Colonic mucosa (tissue), 4 donors: ENCODE measurements at places on chromosomes 1 and 21.

GRCh38 chr1:72704841-72705477, 422.6 kb upstream of the NEGR1 start:
- no peak for DNase-seq

GRCh38 chr1:73862355-73862754, 335.6 kb downstream of the LRRIQ3 start:
- no peak for DNase-seq

DNA sequence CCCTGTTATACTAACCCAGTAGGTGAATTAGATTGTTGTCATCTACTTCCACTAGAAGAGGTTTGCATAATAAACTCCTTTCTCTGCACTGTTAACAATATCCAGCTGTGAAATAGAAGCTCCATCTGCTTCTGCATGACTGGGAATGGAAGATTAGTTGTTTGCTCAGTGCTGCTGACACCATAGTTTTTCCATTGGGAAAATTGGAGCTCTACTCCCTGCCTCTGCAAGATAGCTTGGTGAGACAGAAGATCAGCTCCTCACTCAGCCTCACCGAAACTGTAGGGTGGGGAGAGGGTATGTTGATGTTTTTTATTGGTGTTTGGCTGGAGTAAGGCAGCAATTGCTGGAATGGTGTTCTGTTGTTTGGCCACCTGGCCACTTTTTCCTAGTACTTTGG, 331.6 kb upstream of the ADAMTS5 start:
- no peak for DNase-seq

DNA sequence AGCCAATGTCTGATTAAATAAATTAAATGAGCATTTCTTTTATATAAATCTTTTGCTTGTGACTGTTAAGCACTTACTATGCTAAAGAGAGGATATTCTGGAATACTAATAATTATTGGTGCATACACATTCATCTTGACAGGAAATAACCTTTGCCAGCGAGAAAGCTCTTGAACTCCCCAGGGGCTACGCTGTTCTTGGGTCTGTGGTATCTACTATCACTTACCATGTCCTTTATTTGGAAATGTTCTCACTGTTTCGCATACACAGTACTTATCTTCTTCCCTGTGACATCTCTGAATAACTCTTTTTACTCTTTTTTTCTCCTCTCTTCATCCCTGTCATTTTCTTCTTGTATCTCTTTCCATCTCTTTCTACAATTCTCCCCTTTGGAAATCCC, 178.7 kb downstream of the GABPA start:
- no peak for DNase-seq

- no peak for DNase-seq
Measured at GRCh38 chr1:96036763-96037162, 684.8 kb upstream of the PTBP2 start.

- no peak for DNase-seq
Measured at GRCh38 chr21:32004291-32004690, 131.5 kb downstream of the HUNK start.

GRCh38 chr1:31657020-31657804, 12.5 kb upstream of the PEF1 start:
- DNase-seq, result no peak

- peak; percentile 92 for DNase-seq
Measured at GRCh38 chr1:201895913-201896807, 7.5 kb downstream of the SHISA4 start.

DNA sequence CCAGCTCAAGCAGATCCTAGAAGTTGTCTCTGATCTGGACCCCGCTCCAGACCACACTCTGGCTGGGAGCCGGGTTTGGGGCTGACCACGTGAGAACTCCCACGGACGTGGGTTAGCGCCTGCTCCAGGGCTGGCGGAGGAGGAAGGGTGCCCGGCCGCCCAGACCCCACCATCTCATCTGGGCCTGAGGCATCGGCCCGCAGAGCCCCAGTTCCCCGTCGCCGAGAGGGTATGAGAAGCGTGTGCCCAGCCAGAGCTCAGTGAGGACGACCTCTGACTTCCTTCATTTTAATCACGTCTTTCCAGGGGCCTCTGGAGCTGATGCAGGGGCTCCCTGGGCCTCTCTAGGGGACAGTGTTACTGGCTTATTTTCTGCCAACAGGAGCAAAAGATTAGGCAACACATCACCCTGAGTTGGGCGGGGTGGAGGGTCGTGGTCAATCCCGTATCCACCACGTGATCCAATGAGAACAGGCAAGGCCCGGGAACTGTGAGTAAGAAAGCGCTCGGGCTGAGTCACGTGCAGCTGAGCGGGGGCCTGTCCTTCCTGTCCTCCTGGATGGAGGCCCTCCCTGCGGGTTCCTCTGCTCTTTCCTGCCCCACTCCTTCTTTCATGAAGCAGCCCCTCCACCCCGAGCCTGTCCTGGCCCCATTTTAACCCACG, 81.1 kb downstream of the SIK1 start:
- no peak for DNase-seq

DNA sequence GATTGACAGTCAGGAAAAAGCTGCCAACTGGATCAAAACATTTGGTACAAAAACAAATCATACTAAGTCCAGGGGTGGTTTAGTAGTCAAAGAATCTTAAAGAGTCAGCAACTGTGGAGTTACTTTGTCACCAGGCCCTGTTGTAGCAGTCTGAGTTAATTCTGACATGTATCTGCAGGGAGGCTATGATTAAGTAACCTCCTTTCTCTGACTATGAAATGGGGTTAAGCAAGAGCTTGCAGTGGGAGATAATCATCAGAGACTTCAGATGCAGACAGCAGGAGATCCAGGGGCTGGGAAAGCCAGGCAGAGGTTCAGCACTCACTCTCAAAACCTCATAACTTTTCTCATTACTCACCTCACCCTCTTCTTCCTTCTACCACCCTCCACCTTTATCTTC, 99.2 kb upstream of the BTG3 start:
- no peak for DNase-seq

DNA sequence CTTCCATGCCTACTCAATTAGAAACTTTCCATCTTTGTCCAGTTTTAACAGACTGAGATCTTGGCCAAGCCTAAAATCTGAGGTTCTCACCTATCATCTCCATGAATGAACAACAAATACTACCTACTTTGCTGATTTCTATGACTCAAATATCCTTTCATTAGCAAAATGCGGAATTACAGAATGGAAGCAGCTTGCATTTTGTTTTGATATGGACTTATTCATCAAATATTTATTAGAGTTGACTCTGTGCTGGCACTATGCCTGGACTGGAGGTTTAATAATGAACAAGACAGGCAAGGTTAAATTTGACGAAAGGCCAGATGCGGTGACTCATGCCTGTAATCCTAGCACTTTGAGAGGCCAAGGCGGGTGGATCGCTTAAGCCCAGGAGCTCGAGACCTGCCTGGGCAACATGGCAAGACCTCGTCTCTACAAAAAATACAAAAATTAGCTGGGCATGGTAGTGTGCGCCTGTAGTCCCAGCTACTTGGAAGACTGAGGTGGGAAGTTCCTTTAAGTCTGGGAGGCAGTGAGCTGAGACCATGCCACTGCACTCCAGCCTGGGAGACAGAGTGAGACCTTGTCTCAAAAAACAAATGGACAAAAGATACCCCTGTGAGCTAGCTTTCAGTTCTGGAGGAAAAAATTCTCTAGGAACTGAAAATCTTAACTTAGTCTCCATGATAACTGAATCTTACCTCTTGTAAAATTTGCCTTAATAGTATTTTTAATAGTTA, 29.4 kb upstream of the SOD1 start:
- no peak for DNase-seq

DNA sequence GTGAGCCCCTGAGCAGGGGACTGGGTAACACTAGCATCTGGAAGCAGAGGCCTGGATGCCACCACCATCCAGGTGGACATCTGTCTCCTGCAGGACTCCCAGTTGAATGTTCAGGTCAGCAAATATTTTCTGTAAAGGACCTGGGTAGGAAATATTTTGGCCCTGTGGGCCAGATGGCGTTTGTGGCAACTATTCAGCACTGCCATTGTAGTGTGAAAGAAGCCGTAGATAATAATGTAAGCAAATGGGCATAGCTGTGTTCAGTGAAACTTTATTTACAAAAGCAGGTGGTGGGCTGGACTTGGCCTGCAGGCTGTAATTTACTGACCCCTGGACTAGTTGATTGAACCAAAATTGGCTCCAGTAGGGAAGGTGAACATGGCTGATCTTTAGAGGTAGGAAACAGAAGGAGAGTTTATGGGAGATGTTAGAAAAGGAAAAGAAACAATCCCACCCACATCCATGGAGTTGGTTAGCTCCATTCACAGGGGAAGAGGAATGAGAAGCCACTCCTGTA, 20.0 kb upstream of the CD101 start:
- DNase-seq, result no peak

DNA sequence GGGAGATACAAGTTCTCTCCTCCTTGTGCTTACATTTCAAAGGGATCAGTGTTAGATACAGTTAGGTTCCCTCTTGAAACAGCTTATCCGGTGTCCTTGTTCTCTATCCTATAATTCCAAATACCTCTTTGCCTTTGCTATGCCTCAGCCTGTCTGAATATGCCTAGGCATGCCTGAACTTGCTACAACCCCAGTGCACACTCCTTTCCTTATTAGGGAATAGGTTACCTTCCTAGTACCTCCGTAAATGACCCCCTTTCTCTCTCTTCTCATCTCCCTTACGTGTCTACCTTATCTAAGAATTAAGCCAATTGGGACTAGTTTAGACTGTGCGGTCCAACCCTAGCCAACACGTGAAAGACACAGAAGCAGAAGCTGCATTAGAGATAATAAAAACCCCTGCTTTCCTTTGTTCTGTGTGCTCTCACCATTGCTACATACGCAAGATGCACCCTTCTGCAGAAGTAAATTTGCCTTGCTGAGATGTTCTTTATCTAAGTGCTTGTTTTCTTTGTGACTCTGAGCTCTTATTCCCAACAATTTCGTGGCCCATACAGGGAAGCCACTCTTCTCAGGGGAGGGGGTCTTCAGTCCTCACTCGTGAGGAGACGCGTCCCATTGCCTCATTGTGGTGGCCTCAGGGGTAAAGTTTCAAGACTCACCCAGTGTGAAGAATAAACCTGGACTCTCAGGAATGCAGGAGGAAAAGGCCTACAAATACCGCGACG, 802.1 kb downstream of the PLA2G4A start:
- no peak for DNase-seq

DNA sequence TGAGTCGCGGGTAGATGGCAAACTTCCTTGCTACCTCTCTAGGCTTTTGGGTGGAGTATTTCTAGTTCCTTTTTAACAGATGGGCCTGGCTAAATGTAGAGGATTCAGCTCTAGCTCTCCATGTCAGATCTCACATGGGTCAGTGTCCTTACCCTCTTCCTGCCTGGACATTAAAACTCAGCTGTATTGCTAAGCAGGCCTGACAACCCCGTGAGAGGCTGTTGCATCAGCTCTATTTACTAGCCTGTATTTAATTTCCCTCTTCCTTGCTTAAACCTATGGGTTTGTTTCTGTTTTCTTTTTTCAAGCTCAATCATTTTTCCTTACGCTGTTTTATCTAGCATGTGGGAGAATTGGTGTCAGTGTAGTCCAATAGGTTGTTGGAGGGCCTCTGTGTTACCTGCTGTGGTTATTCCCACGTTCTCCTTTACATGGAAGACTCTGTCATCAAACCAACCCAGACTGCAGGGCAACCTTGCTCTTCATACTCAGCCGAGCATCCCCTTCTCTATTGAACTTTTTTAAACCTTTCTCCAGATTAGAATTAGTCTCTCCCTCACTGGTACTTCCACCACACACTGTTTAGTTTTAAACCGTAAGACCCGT, 79.5 kb upstream of the BACH1 start:
- DNase-seq, result peak; percentile 39

- DNase-seq, result no peak
Measured at GRCh38 chr1:232587141-232588008, 42.6 kb downstream of the SIPA1L2 start.

DNA sequence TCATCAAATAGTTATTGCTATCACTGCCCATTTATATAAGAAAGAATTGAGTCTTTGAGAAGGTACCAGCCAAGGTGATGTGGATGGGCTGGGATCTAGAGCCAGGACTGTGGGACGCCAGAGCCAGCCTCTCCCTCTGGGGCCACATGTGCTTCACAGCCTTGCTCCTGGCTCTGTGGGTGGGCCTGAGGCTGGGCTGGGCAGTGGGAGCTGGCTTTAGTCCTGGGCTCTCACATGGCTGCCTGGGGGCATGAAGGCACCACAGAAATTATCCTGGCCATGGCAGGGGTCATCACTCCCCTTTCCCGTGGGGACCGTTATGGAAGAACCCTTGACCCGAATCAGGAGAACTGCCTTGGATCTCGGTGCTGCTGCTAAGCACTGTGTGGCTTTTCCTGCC, 203.1 kb downstream of the TRABD2B start:
- no peak for DNase-seq

- peak; percentile 35 for DNase-seq
Measured at GRCh38 chr1:228083871-228084278, 1.4 kb downstream of the ARF1 start.

DNA sequence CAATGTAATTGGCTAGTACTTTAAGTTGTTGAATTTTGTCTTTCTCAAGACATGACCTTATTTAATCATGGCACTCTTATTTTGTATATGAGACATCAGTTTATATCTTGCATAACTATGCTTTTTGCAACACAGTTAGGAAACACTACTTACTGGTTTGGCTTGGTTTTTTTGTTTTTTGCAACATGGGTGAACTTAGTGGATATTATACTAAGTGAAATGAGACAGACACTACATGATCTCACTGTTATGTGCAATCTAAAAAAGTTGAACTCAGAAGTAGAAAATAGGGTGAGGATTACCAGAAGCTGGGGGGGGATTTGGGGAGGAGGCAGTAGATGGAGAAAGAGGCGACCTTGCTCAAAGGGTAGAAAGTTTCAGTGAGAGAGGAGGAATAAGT, 132.1 kb downstream of the PLA2G4A start:
- DNase-seq, result no peak

- DNase-seq, result no peak
Measured at GRCh38 chr1:238254935-238255334, 364.2 kb upstream of the ZP4 start.

DNA sequence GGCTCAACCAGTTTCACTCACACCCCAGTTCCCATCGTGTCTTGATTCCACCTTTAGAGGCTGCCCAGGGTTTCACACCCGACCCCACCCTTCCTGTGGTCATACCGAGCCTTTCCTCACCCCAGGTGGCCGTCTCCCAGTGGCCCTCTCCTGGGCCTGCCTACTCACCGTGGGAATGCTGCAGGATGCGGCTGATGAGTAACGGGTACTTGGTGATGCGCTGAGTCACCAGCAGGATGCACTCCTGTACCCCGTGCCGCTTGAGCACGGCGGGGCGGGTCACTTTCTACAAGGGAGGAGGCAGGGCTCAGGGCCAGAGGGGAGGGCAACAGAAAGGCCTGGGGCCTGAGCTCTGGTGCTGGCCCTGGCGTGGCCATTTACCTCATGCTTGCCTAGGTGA, 16.4 kb downstream of the ARHGEF2 start:
- DNase-seq, result no peak

- DNase-seq, result no peak
Measured at GRCh38 chr1:230077011-230077410, 10.0 kb downstream of the GALNT2 start.

DNA sequence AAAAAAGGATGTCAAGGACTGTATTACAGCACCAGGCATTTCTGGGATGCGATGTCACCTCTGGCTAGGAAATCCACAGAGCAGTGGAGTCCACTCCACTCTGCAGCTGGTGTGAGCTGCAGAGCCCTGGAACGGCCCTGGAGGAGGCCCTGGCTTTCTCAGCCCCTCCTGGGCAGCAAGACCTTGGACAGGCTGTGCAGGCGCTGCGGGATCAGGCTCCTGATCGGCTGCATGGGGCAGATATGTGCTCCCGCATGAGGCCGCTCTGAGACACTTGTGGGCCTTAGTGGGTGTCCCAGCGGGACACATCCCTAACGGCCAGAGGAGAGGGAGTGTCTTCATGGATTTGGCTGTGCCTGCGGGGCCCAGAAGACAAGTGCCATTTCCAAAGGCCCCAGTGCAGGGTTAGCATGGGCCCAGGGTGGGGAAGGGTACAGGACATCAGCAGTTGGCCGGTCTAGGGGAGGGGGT, 6.2 kb downstream of the DNMT3L start:
- no peak for DNase-seq
